ENCODE measurements at places on chromosomes 7 and 10.

- no peak for DNase-seq
These were observed 7.5 kb upstream of the DRGX start for GRCh38 chr10:49403363-49403762.

DNA sequence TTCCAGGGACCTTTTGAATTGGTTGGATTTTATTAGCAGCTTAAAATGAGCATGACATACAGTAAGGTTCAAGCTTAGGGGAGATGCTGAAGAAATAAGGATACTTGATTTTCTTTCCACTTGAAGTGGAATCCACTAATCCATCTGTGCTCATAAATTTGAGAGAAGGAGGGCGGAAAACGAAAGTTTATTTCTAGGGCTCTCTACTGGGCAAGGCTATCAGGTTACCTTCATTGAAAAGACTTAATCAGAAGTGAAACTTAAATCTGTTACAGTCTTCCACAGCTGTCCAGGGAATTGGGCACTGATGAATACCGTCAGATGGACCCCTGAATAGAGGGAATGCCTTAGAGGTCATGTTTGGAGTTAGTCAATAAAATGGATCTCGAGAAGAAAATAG is 21.8 kb downstream of the AUTS2 start:
- DNase-seq = no peak

DNA sequence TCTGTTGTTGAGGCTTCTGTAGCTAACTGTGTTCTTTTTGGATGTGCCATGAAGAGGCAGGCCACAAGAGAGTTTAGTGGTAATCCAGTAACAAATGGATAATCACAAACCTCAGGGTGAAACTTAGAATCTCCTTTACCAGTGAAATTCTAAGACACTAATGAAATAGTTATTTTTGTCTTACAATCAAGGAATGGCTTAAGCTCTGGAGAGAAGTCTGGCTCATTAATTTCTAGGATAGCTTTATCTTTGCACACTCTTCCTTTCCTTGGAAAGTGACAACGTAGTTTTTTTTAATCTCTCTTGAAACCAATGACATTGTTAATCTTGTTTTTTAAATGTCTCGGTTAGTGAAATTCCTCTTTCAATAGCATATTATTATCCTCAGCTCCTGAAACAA is 93.7 kb upstream of the IFRD1 start:
- no peak for DNase-seq

DNA sequence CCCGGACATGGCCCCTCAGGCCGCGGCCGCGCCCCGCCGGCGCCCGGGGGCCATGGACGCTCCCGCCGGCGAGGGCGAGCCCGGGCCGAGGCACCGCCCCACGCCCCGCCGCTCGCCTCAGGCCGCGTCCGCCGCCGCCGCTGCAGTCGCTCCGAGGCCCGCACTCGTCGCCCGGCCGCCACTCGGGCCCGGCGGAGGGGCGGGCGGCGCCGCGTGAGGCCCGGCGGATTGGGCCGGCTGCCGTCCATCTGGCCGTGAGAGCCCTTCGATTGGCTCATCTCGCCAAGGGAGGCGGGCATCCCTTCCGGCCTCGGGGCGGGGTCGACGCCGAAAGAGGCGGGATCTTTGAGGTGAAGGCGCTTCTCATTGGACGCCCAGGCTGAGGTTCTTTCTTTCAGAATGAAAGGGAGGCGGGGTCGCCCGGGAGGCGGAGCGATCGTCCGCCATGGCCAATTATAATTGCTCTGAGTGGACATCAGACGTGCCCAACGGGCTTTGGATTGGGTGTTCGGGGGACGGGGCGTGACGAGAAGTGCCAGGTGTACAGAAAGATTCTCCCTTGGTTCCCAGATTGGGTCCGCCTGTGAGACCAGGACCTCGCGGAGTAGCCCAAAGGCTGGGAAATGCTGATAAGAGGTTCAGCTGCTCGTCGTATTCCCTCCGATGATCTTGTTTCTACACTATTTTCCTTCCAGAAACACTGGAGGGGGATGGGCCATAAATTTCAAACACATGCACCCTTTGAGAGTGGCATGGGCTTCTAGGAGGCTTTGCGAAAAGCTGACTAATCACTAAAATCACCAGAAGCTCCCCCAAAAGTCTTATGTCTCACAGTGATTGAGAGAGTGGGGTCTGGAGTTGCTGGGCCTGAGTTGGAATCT is at the start of gene GNA12:
TSS of gene GNA12 (minus strand) at position 156 of the 881 bp plus-strand sequence. CDS start at position 9, 147 bp downstream.
- peak; percentile 95 for DNase-seq

- DNase-seq = no peak
These were observed 39.5 kb downstream of the WNT2 start for GRCh38 chr7:117283371-117283770.

GRCh38 chr7:51175992-51176388 is 140.6 kb downstream of the COBL start:
- no peak for DNase-seq

DNA sequence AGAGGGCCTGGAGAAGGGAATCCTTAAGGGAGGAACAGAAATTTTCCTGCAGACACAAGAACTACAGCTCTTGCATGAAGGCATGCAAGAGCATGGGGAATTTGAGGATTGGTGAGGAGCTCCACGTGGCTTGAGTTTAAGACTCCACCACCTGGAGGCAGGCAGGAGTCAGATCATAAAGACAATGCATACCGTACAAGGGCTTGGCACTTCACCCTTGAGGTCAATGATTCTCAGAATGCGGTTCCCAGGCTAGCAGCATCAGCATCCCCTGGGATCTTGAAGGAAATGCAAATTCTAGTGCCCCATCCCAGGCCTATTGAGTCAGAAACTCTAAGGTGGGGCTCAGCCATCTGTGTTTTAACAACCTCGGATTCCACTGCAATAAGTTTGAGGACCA is 143.8 kb downstream of the C7orf25 start:
- no peak for DNase-seq

GRCh38 chr10:102802920-102803534 is 34.2 kb downstream of the CYP17A1 start:
- DNase-seq = no peak

- no peak for DNase-seq
These were observed 228.4 kb upstream of the DGKB start for GRCh38 chr7:15130666-15131541.

GRCh38 chr7:351256-351655 is 61.3 kb downstream of the FOXL3 start:
- DNase-seq = peak; percentile 2

DNA sequence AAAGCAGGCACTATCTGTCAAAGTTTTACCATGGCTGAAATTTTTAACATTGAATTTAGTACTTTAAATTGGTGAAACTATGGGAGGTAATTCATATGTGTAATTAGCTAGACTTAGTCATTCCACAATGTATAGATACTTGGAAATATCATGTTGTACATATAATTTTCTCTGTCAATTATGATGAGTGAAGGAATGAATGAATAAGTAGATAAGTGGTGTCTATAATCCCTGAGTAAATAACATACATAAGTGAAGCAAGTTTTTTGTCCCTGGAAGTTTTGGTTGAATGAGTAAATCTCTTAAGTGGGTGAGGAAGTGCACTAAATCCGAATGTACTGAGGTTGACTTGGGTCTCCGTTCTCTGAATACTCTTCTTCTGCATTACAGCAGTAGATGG is 201.0 kb downstream of the CSTF2T start:
- no peak for DNase-seq

- no peak for DNase-seq
These were observed 234.9 kb downstream of the EBF3 start for GRCh38 chr10:129728905-129729795.

- no peak for DNase-seq
These were observed 19.8 kb downstream of the MAD1L1 start for GRCh38 chr7:2212906-2213305.

DNA sequence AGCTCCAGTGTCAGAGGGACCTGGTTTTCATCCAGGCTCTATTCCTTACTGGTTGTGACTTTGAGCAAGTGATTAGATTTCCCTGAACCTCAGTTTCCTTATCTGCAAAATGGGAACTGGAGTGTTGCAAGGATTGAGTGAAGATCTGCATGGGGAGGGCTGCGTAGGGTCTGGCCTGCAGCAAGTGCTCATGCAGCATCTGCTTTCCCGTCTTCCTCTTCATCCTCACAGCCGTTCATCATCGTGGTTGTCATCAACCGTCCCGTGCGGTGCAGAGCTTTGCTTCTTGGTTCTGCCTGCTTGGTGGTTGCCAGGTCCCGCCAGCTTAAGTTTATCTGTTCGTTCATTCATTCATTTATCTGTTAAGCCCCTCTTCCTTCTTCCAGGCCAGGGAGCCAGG is 135.0 kb downstream of the GRK5 start:
- DNase-seq = no peak

- no peak for DNase-seq
These were observed 48.4 kb upstream of the GLI3 start for GRCh38 chr7:42285383-42285824.

DNA sequence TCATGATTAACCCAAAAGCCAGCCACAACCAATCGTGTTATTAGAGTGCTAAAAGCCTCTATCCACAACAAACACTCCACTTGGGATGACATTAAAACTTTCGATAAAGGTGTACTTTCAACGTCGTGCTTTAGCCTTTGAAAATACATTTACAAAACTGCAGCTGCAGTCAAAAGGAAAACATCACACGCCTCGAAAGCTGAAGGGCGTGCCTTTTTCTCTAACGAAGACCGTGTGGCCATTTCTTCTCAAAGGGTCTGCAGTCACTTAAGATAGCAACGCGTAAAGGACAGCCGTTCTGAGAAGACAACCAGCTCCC is 1.1 kb downstream of the ARHGAP12 start:
- DNase-seq = no peak

DNA sequence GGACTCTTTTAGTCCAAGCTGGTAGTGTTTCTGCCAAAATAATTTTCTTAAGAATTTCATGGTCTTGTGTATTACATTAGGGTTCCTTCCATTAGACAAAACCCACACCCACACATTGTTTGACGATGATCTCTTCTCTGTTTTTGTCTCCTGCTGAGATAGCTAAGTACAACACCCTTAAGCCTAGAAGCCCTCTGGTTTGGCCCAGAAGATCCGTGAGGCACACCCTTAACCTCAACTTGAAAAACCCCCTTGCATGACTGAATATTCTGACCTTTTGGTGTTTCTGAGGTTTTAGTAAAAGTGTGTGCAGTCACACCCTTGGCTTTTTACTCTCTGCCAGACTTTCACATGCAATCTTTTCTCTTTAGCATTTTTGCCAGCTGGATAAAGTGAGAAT is 29.3 kb upstream of the ERCC6 start:
- no peak for DNase-seq

DNA sequence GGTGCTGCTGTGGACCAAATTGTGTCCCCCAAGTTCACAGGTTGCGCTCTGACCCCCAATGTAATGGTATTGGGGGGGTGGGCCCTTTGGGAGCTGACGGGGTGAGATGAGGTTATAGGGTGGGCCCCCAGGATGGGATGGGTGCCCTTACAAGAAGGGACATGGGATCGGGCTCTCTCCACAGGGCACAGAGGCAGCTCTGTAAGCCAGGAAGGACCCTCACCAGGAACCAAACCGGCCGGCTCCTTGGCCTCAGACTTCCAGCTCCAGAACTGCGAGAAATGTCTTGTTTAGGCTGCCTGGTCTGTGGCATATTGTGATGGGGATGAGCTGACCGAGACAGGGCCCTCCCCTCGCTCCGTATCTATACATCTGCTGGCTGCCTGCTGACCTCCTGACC is 25.7 kb upstream of the JAKMIP3 start:
- DNase-seq = no peak

DNA sequence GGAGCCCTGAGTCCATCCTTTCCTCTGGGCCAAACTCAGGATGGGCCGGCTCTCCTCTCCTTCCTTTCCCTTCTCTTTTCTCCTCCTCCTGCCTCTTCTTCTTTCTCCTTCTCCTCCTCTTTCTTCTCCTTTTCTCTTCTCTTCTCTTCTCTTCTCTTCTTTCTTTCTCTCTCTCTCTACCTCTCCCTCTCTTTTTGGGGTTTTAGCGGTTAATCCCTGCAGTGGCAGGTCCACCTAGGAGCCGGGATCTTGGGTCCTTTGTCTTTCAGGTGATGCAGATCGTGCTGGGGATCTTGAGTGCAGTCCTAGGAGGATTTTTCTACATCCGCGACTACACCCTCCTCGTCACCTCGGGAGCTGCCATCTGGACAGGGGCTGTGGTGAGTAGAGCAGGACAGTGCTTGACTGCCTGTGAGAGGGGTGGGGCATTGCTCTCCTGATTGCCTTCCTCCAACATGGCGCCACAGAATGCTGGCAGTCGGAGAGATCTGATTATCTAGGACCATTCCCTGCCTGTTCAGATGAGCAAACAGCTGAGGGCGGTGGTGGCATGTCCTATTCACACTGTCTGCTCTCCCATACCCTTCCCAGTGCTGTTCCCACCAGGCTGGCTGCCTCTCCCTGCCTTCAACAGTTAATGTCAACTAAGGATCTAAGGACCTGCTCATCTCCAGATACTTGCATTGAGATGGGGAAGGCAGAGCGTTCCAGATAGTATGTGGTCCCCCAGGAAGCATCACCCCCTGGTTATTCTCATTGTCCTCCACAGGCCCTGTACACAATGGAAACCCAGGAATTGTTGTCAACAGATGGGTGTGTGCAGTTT is 1.6 kb downstream of the TMEM176A start:
- DNase-seq = no peak

GRCh38 chr10:132977807-132978206 is 35.4 kb upstream of the CFAP46 start:
- DNase-seq = no peak

DNA sequence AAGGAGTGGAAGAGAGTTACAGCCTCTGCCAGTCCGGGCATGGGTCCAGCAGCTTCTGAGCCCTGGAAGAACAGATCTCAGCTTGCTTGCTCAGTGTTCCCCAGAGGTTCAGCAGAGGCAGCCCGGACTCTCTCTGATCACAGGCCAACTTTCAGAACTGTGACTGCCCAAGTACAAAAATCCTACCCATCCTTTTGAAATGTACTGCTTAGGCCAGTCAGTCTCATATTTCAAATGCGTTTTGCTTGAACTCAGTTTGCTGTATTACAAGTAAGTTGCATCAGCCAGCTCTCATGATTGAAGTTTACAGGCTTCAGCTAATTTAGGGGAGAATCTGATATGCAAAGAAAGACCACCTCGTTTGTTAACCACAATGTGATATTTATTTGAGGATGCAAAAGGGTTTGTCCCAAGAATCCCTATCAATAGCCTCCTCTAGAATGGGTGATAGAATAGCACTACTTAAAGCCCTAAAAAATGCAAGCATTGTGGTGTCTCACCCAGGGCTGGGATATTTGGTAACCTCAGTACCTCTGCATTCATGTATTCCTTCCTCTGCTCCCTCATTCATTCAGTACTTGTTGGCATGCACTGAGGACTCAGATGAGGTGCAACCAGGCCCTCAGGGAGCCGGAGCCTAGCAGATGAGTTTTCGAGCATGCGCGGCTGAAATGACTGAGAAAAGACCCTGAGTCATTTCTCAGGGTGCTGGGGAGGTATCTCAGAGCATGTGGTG is 7.0 kb downstream of the AIMP2 start:
- DNase-seq = no peak

- no peak for DNase-seq
These were observed 345.2 kb upstream of the ANKRD30A start for GRCh38 chr10:36780158-36780557.

Measured in right kidney (tissue), 9 donors.